AG08396 (cell line): ENCODE measurements at places on chromosomes 16 and 17.

DNA sequence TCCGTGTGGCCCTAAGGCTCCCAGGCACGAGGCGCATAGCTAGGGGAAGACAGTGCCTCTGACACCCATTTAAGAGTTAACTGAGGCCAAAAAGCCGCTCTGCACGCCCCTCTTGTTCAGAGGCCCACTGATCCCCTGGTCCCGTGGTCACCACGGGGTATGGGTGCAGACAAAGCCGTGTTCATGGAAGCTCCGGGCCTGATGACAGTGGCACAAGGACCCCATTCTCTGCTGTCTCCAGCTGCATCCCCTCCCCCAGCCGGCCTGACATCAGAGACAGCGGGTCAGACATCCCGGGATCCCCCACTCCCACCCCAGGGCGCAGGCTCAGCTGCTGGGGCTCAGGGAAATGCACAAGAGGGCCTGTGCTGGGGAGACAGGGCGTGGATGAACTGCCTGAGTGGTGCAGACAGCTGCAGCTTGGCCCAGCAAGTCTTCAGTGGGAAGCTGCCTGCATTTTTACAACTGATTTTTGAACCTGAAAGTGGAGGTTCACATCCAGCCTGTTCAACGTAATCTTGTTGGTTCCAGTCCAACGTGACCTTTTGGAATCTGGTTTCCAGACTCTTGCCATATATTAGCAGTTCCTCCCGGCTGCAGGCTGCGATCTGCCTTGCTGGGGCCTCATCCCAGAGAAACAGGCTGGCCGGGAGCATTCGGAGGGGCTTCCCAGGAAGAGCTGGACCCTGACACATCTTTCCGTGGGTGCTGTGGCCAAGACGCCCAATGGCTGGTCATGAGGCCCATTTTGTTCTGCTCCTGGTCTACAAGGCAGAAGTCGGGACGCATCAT is 9.7 kb upstream of the BAHCC1 start:
- no peak for DNase-seq

DNA sequence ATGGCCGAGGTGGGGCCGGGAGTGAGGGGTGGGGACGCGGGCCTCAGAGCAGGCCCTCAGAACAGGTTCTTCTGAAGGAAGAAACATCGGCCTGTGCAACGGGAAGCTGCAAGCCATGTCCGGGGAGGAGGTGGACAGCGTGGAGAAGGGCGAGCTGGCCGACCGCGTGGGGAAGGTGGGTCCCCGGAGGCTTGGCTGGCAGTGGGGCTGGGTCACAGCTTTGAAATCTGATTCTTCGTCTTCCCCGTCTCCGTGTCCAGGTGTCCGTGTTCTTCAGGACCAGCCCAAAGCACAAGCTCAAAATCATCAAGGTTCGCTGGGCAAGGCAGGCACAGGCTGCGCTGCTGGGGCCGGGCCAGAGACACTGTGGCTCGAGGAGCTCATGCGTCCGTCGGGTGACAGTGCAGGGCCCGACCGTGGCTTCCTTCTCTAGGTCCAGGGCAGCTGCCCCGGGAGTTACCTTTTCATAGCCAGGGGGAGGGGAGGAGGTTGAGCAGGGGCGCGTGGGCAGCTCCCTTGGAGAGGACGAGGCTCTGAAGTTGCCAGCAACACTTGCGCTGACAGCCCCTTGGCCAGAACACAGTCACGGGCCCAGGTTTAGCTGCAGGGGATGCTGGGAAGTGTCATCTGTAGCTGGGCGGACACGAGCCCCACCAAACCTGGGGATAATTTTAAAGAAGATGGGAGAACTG is 51.3 kb downstream of the MEAK7 start:
- DNase-seq, result no peak

- peak; percentile 29 for DNase-seq
Observed at GRCh38 chr16:50025537-50025931, 509 bp downstream of the CNEP1R1 start.

DNA sequence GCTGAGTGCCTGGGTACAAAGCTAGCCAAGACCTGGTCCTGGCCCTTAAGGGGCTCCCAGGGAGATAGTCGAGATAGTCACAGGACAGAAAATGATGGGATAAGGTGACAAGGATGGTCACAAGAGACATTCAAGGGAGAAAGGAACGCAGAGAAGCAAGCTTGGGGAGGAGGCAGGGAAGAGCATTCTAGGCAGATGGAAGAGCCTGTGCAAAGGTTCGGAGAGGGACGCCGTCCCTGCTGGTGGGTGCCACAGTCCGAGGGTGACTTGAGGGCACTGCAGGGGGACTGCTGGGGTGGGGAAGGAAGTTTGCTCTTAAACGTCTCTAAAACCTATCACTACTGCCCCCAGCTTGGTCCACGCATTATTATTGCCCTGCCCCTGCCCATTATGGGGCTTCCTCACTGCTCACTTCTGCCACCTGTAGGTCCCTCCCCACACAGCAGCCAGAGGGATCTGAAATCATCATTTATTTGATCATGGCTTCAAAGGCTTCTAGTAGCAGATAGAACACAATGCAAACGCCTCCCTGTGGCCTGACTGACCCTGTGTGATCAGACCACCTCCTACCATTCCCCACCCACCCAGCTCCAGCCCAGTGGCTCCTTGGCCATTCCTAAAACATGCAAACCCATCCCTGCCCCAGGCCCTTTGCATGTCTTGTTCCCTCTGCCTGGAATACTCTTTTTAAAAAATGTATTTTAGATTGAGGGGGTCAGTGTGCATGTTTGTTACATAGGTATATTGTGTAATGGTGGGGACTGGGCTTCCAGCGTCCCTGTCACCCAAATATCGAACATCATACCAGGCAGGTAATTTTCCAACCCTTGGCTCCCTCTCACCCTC is 60.3 kb downstream of the RMI2 start:
- DNase-seq, result peak; percentile 56

DNA sequence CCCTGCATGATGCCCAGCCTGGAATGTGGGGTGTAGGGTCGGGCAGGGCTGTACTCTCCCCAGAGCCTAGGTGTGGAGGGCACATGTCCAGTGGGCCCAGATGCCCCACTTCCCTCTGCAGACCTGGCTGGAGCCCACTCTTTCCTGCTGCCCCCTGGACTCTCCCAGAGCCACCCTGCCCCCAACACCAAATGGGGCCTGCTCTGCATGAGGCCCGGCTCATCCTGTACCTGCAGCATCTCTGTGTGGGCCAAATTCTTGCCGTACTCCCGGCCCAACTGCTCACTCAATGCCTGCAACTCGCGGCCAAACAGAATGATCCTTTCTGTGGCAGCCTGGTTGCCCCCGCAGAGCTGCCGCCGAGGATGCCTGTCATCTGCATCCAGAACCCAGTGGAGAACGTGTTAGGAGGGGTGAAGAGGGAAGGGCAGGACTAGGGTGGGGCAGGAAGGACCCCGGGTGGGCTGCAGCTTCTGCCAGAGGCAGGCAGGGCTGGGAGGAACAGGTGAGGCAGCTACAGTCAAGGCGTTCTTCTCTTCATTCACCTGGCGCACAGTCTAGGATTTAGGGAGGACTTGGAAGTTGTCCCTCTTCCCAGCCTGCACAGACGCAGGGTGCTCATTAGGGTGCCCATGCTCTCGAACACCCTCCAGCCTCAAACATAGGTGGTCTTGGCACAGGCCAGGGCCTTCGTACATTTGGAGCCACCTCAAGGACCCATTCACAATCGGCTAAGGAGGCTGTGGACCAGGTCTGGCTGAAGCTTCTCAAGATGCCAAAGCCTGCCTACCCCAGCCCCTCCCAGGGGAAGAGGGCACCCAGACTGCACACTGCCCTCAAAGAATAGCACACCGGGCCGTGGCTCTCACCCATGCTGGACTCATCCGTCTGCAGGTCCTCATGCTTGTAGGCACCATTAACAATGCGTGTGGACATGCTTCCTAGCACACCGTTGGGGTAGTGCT is 8.7 kb upstream of the GFOD2 start:
- no peak for DNase-seq

DNA sequence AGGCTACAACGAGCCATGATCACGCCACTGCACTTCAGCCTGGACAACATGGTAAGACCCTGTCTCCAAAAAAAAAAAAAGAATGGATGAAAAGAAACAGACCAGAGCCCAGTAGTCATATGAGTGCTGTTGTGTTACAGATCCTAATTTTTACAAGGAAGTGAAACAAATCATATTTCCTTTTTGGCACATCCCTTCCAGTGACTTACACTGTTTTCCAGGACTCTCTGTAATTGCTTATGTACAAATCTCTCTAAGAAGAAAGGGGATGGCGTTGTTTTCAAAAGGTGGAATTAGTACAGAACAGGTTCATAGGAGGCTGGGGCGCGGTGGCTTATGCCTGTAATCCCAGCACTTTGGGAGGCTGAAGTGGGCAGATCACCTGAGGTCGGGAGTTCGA is 19.8 kb upstream of the ZNF594 start:
- DNase-seq, result no peak

DNA sequence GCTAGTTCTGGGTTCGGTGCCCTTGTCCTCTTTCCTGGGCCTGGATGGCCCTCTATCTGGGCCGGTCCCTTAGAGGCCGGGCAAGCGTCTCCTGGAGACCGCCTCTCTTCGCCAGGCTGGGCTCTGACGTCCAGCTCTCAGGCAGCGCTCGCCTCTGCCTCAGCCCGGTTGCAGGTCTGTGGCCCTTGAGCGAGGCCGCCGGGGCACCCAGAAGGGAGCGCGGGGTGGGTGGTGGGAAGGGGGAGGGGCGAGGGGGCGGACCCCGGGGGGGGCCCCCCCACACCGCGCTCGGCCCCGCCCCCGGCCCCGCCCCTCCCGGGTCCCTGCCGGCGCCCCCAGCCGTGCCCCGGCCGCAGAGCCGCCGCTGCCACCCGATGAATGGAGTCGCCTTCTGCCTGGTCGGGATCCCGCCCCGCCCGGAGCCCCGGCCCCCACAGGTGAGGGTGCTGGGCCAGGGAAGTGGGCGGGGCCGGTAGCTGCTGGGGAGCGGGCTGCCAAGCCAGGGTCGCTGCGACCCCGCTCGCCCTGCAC is at the start of gene ARHGAP23:
Gene ARHGAP23 (plus strand): TSS at position 353 of the 531 bp plus-strand sequence. CDS start 22 bp downstream, at position 375.
- peak; percentile 93 for DNase-seq

DNA sequence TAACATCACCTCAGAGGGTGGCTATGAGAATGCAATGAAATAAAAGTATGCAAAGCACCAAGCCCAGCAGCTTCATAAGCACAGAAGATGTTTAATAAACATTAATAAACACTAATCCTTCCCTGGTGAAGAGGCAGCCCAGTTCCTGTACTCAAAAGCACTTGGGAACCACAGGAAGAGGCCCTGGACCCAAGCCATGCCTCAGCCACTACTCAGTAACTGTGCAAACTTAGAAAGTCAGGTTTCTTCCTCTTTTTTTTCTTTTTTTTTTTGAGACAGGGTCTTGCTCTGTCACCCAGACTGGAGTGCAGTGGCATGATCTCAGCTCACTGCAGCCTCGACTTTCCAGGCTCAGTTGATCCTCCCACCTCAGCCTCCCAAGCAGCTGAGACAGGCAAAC is 5.3 kb downstream of the ARHGAP17 start:
- no peak for DNase-seq

- no peak for DNase-seq
Observed at GRCh38 chr17:11928436-11928835, 68.8 kb downstream of the ZNF18 start.

DNA sequence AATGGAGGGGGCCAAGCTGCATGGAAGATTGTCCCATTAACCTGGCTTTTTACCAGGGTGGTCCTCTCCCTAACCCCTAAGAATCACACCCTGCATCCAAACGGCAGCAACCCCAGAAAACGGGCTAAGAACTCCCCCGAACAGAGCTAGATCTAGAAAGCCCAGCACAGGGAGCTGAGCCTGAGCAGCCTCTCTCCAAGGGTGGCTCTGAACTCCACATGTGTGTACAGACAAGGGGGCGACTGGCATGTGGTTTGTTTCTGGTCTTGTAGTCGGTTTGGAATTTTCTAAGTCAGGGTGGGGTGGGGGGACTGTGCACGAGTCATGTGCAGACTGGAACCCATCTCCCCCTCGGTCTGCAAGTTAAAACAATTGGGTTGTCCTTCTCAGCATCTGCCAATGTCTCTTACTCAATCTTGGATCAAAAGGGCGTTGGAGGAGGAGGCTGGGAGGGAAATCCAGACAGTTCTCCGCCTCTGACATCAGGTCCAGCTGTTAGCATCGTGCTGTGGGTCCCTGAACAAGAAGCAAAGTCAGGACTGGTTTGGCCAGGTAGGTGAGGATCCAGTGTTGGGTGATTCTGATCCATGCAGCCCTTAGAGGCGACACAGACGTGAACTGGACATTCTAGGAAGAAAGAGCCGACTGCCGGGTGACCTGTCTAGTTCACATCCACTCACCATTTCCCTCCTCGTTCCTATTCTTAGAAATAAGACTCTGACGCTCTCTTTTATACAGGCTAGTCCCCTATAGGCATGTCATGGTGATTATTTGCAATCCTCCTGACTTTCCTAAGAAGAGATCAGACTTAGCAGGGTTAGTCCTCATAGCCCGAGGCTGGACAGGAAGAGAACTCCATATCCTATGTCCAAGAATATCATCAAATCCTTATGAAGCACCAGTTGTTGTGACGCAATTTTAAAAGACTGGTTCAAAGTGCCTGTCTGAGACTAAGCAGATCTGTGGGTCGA is 381.8 kb downstream of the SOX9 start:
- peak; percentile 29 for DNase-seq

DNA sequence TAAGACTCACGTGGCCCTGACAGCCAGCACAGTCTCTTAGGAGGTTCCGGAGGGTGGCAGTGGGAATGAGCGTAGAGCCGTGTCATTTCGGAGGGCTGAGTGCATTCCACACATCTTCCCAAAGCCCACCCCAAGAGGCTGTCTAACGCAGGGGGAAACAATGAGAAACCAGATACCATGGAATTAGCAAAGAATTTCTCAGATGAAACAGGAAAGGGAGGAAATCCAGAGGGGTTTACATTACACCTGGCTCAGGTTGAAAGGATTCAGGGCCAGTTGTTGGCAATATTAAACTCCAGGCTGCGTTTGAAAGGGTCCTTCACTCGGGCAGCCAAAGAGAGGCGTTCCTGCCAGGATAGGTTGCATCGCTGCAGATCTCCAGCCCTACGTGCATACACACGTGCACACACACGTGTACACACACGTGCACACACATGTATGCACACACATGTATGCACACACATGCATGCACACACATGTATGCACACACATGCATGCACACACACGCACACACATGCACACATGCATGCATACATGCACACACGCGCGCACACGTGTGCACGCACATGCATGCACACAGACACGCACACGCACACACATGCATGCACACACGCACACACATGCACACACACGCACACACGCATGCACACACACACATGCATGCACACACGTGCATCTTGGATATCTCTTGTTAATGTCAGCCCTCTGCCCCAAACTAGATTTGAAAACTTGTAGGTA is 12.2 kb downstream of the CBX4 start:
- DNase-seq, result no peak

- no peak for DNase-seq
Observed at GRCh38 chr17:35725802-35726126, 5.7 kb upstream of the RASL10B start.

DNA sequence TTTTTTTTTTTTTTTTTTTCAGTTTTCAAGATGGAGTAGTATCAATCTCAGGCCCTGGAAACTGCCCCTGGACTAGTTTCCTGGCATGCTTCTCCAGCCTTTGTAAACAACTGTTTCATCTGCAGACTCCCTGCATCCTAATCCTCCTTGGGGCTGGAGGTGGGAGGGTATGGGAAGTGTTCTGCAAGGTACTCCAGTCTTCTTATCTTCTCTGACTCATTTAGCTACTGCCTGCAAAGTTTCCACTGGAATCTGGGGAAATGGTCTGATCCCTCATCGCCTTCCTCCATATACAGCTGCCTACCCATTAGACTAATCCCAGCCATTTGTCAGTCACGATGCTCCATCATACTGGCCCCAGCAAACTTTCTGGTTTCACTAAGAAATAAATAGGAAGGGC is 21.5 kb downstream of the COPZ2 start:
- no peak for DNase-seq

- peak; percentile 73 for DNase-seq
Observed at GRCh38 chr16:52191531-52192134, 355.3 kb downstream of the TOX3 start.
